Common myeloid progenitor, CD34-positive (primary cell): ENCODE measurements at places on chromosomes 6 and 20.
A peak's percentile ranks its signal among the peaks of the same experiment; 100 is the strongest.

DNA sequence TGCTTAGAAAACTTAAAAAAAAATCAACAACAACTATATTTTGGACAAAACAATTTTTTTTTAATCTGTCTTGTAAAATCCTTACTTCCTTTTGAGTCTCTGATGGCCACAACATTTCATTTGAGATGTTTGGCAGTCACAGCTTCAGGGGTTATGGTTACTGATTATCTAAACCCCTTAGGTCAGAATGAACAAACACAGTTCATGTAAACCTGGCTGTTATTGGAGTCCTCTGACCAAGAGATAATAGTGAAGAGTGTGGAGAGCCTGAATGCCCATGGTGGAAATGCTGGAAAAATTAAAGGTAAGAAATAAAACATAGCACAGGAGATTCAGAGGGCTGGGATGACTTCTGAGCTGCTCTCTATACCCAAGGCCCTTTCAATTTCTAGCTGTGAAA, 38.2 kb downstream of the TMX4 start:
- peaks cover 35% of the 10 kb centered on the region for H3K36me3 ChIP-seq
- DNase-seq: no peak
- H3K4me1 ChIP-seq: no peaks in the 10 kb centered on the region

GRCh38 chr20:48294196-48294595, 508.9 kb upstream of the SULF2 start:
- DNase-seq: no peak
- peaks cover 25% of the 10 kb centered on the region for H3K27me3 ChIP-seq
- H3K4me3 ChIP-seq: no peak overlapping the region
- H3K27ac ChIP-seq: no peak overlapping the region
- H3K36me3 ChIP-seq: no peaks in the 10 kb centered on the region

GRCh38 chr6:106056746-106057390, 29.3 kb upstream of the PRDM1 start:
- H3K27ac ChIP-seq: no peak overlapping the region
- H3K4me1 ChIP-seq: no peaks in the 10 kb centered on the region
- DNase-seq: no peak
- H3K27me3 ChIP-seq: no peaks in the 10 kb centered on the region

DNA sequence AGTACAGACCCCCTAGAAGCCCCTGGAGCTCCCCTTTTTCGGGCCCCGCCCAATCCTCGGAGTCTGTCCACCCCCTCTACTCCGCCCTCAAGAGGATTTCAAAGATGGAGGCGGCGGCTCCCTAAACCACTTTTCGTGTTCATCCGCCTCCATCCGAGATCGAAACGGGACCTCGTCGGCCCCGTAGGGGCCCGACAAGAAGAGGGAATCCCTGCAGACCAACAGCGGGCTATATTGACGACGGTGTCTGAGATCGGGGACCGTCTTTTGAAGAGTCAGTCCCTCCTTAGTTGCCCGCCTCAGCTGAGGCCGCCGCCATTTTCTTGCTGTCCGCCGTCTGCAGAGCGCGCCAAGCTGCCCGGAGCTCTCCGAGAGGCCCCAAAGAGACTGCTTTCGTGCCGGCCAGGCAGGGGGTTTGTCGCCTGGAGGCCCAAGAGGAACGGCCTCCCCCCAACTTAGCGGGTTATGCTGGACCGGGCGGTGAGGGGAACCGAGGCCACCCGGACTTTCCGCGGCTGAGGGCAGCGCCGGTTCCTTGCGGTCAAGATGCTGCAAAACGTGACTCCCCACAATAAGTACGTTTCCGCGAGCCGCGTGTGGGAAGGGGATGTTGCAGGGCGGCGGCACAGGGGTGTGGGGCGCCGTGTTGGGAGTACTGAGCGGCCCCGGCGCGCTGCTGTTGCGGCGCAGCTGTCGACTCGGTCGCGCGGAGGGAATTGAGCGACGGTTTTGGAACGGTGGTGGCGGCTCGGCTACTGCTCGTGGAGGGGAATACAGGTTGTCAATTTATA, 4.2 kb downstream of the BRD2 start:
- peaks cover 53% of the 10 kb centered on the region for H3K36me3 ChIP-seq
- H3K27ac ChIP-seq: peak overlapping the region; percentile 87
- H3K4me1 ChIP-seq: peaks cover 46% of the 10 kb centered on the region
- peak overlapping the region; percentile 100 for H3K4me3 ChIP-seq

DNA sequence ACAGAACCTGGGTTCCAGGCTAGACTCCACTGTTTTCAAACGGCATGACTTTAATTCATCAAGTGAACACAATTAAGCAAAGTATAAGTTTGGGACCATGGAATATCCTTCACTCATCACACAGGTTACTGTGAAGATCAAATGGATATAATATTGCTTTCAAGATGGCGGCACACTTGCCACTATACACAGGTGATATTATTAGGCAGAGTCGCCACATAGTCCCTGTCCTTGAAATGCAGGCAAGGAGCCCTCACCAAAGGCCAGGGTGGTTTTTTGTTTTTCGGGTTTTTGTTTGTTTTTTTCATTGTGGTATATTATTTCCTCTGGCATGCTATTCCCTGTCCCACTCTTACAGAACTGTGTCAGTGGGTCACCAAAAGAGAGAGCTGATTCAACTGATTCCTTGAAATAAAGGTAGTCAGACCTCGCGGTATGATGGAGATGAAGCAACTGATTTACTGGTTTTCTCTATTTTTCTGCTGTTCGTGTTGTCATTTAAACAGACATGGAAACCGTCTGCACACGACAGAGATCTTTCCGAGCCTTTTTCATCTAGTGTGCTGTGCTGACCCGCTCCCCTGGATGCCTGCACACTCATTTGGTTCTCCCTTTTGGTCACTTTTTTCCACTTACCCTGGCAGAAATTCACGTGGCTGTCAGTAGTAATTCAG, 29.7 kb downstream of the MYB start:
- H3K4me1 ChIP-seq: peaks cover 45% of the 10 kb centered on the region
- peak overlapping the region; percentile 80 for H3K27ac ChIP-seq
- no peak for DNase-seq
- H3K36me3 ChIP-seq: peaks cover 26% of the 10 kb centered on the region

DNA sequence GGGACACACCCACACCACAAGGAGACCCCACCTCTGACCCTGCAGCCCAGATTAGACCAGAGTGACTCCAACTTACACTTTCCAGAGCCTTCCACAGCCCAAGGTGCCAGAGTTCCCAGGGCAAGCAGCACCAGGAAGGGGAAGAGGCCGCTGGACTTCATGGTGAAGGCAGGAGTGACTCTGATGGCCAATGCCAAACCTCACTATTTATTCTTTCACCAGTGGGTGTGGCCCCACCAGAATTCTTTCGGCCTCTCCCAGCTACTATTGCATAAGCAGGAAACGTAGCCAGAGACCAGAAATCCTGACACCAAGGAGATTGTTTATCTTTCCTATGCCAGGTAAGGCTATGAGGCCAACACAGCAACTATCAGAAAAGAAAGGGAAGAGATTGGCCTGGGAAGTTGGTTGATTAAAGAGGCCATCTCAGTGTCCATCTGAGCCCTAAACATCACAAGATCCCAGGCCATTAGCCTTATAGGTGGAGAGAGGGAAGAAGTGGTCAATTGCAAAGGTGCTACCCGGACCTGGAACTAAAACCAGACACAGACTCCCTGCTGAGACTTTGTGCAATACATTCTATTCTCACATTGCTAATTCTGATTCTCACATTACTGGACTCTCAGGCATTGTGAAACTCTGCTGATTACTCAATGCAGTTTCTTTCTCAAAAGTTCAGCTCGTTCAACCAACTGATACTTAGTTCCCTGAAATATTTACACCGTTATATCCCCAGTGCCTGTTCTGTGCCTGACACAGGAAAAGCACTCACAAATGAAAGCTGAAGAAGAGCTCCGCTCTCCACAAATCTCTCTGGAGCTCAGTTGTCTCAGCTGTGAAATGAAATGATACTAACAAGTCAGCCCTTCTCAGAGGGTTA, at the start of gene SLPI:
Gene SLPI (minus strand): TSS at position 182 of the 880 bp plus-strand sequence. CDS start 21 bp downstream, at position 161.
- no peaks in the 10 kb centered on the region for H3K36me3 ChIP-seq
- H3K27ac ChIP-seq: no peak within 1 kb of the TSS
- peak; percentile 10 for DNase-seq
